NCI-H2081 (cell line): ENCODE measurements at places on chromosomes 12 and 14.

- no peak for DNase-seq
These were observed 76.4 kb upstream of the GALNT9 start for GRCh38 chr12:132405742-132406251.

DNA sequence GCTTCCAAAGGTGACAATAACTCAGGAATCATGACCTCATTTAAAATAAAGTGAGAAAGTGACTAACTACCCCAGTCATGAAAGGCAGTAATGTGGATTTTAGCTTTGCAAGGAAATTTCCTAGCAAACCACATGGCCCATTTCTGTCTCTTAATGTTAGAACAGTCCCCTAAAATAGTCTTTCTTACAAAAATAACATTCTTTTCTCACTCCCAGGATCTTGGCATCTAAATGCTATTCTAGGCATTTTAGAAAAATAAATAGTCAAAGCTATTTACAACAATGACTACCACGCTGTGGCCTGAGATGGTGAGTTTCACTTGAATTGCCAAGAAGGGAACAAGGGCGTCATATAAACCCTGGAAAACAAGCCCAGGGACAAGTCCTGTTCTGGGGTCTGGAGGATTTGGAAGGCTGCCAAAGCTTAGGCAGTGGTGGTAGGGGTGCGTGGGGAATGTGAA, 101.2 kb upstream of the CCDC175 start:
- no peak for DNase-seq

DNA sequence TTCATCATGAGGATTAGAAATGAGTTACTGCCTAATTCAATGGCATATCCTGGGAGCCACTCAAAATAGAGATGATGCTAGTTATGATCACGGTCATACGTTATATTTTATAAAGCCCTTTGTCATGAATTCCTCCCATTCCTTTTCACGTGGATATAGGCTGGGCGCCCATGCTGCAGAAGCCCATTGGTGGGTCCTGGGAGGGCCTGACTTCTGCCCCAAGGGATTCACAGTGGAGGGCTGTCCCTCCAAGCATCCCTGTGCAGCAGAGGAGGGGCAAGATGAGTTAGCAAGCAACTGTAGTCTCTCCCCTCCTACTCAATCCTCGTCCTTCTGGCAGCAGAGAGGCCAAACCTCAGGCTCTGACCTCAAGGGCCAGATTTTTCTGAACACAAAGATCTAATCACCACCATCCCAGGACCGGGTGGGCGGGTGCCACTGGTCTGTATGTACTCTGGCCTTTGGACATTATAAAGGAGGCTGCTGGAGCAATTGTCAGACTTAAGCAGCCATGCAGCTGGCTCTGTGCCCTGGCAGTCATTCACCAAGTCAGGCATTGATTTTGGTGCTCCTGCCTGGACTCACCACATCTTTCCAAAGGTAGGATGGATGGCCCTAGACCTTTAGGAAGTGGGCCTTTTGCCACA, 8.6 kb downstream of the GLTP start:
- no peak for DNase-seq

- no peak for DNase-seq
These were observed 71.9 kb upstream of the NCOR2 start for GRCh38 chr12:124639122-124639806.

GRCh38 chr14:100188392-100189030, 29.1 kb upstream of the DEGS2 start:
- DNase-seq, result no peak

DNA sequence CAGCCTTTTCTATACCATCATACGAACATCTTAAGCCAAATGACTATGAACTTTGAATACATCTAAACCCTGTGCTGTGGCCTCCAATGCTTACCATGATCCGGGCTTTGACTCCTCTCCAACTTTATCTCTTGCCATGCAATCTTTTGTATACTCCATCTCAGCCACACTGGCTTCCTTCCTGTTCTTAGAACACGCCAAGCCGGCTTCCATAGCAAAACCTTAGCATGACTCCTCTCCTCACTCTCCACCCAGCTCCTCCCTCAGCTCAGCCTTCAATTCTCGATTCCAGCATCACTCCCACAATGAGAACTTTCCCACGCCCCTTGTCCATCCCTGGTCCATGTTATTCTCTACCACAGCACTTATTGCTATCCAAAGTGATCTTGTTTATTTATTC, 228.3 kb downstream of the NTF3 start:
- DNase-seq, result no peak

- DNase-seq, result no peak
These were observed 39.4 kb upstream of the PPP2R5C start for GRCh38 chr14:101721951-101722661.

- DNase-seq, result no peak
These were observed 1.4 kb downstream of the DENND5B start for GRCh38 chr12:31589598-31589903.
